A549 treated with RU486 at 1 μM for 4 hours (cell line): ENCODE measurements at places on chromosomes 7 and 10. TPM values are rescaled to one million over a fixed set of nuclear protein-coding genes. Genes with fewer than 3 reads are reported as not detected.

Gene GPR158
- 0.02 to 0.08 TPM (median 0.06 TPM) in 5 replicates for total RNA-seq

Gene MACROH2A2
- total RNA-seq, result 24.8 to 31.5 TPM (median 28.6 TPM) in 5 replicates

Gene PRKG1
- total RNA-seq, result not detected in 5 replicates

Gene PRR15
- 1.5 to 2.6 TPM (median 2.3 TPM) in 5 replicates for total RNA-seq

Gene FASTK
- 48.1 to 80.5 TPM (median 74.4 TPM) in 5 replicates for total RNA-seq
